Right kidney (tissue), 9 donors: ENCODE measurements at places on chromosomes 12 and 14.

DNA sequence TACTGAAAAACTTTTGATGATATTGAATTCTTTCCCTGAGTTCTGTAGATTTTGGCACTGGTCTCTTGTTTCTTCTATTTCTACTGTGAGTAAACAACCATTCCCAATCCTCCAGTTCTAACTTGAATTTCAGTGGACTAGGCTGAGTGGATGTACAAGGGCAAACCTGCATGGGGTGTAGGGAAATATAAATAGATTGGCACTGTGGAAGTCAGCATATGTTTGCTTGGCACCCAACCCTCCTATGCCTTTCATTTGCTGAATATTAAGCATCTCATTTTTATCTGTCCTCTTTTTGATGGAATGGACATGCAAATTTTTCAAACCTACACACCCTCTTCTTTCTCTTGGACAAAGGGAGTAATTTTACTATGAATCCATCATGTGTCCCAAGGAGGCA is 828.3 kb downstream of the DIO2 start:
- DNase-seq: no peak

DNA sequence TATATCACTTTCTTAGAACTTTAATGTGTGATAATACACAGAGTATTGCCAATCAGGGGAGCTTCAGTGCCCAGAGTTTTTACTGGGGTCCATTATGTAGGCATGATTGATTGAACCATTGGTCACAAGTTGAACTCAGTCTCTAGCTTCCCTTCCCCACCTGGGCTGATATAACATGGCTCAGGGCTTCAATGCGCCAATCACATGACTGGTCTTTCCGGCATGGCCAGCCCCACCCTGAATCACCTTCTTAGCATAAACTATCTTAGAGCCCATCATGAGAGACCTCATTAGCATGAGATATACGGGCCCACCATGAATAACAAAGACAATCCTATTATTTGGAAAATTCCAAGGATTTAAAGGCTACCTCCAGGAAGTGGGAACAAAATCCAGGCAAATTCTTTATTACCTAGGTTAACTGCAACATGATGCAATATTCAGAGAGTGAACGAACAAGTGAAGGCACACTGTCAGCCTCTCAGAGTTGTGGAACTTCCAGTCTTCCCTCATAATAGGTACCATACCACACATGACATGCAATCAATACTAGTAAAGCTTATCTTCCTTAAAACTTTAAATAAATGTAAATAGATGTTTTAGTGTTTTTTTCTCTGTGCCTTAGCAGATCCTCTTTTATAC is 3.2 kb upstream of the CLEC4A start:
- DNase-seq: no peak

GRCh38 chr12:27821259-27821973 is 41.4 kb upstream of the MANSC4 start:
- peak; percentile 55 for DNase-seq

- DNase-seq: no peak
Observed at GRCh38 chr12:13383379-13383778, 186.9 kb downstream of the EMP1 start.

DNA sequence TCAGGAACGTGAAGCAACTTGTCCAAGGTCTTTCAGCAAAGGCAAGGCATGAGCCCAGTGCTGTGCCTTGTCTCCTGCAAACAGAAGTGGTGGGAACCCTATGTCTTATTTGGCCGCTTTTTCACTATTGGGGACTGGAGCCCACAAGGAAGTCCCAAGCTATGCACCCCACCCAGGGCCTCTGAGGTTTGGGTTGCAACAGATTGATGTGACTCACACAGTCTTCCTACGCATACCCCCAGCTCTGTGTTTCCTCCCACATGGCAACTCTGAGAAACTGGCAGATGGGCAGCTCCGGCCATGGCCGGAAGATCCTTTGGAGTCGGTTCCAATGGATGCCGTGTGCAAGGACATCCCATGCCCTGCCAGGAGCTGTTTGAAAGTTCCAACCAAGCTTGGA is 28.3 kb upstream of the CMKLR1 start:
- no peak for DNase-seq

DNA sequence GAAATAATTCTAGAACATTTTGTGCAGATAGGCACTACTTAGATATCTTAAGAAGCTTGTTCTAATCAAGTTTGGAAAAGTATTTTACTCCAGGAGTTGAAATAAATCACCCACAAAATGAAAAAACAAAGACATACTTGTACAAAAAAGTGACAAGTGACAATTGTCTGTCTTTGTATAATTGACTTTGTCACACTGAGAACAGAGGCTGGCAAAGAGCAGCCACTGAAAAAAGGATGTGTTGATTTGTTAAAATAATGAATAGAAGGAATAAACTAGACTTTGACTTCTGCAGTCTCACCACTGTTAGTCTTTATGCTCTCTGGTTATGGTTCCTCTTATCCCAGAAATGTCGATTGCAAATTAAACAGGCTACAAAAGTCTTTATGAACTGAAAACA is 77.6 kb downstream of the PTPRR start:
- DNase-seq: no peak

DNA sequence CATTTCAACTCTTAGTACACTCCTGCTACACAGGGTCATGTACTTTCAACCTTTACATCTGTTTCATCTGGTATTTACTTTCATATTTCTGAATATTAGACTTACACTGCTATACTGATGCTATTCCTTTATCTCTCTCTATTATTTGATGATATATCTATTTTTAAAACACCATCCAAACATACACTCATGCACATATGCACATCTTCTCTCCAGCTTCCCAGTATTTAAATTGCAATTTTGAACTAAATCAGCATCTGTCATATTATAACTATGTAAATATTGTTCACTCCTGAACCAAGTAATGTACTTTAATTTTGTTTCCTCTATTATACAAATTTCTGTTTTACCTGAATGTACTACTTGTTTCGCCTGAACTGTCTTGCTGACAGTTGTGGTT is 293.6 kb upstream of the FLRT2 start:
- DNase-seq: no peak

DNA sequence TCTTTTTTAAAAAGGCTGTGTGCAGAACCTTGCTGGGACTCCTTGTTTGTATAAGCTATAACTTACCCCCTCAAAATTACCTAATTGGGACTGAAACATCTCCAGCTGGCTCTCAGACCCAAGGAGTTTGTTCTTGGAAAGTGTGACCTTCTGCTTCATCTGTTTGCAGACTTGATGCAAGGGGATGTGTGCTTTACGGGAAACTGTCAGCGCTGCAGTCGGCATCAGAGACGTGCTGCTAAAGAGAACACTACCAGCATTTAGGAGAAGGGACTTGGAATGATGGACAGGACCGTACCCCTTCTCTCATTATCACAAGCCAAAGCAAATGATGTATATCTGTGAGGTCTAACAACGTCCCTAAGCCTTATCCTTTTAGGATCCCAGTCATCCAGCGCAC is 174.2 kb upstream of the PARP11 start:
- no peak for DNase-seq

DNA sequence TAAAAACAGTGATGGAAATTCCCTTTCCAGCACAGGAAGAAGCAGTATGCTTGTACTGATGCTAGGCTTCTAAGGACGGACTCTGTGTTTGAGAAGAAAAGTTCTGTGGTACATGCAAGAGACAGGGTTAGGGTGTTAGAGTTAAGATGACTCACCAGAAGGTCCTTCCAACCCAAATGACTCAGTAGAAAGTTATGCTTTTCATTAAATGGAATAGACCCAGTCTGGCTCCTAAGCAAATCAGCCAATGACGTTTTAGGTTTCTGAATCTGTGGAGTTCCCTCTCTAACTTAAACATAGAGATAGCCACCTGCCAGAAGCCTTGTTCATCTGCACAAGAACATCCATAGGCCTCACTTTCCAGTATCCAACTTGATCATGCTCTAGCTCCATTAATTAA is 5.7 kb downstream of the PTHLH start:
- no peak for DNase-seq

- peak; percentile 29 for DNase-seq
Observed at GRCh38 chr14:80212023-80212397, 706 bp upstream of the DIO2 start.

- no peak for DNase-seq
Observed at GRCh38 chr14:89129570-89129969, 287.5 kb downstream of the FOXN3 start.

DNA sequence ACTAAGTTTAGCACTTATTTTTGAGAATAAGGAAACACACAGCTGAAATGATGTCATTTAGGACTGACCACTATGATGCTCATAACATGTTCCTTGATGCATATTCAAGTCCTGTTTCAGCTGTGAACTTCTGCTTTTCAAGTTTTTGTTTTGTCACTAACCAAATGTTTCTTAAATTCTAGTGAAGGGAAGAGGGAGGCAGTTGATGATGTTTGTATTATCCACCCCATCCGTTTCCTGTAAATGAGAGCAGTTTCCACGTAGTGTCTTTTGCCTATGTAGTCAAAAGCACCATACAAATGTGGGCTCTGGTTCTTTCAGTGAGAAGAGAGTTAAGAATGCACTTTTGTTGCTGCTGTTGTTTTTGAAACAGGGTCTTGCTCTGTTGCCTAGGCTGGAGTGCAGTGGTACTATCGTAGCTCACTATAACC is 491.8 kb downstream of the PCNX1 start:
- DNase-seq: no peak

DNA sequence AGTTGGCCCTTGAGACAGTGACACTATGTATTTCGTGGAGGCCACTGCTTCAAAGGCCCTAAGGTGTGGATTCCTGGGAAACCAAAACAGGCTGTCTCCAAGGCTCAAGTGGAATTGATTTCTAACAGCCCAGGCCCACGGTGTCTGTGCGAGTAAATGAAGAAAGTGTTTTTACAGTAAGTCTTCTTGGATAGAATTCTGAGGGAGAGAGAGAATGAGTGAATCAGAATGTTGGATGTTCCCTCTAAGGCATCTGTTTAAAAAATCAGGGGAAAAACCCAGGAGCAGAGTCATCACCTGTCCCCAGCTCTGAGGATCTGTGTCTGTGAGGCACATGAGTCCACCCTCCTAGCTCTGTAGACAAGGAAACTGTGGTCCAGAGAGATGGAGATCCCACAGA is 22.3 kb upstream of the BDKRB1 start:
- DNase-seq: no peak

- DNase-seq: no peak
Observed at GRCh38 chr12:4665236-4665635, 16.3 kb downstream of the NDUFA9 start.

DNA sequence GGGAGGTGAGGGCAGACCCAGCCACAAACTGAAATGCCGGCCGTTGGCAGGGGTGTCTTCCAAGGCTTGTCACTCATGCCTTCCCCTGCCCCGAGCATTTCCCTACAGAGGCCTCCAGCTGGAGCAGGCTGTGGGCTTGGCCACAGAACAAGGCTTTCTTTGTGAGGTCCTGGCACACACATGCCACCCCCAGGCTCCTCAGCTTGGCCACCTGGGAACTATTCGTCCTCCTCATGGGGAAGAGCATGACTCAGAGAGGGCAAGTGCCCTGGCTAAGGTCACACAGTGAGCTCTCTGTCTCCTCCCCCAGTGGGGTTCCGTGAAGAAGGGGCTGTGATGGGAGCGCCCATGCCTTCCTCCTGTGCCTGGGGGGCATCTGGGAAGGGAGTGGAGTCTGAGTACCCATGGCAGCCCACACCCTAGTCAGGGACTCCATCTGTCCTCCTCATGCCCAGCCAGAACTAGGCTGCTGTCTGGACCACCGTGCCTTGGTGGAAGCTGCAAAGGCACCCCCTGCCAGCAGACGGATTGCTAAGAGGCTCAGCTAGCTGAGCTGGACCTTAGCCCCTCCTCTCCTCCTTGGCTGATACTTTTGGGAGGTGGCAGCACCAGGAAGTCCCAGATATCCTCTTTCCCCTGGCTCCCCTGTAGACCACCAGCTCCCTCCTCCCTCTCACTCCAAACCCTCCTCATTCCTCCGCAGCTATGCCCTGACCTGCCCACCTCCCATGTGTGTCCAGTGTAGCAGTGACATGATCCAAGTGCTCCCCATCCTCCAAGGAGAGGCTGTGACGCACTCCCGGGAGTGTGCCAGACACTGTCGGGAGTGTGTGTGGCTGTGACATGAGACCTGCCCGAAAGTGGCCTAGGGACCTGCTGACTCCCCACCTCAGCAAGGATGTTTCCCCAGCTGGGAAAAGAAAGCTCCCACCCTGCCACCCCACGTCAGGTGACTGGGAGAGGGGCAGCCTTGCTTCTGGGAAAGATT is 21.4 kb downstream of the ABCB9 start:
- DNase-seq: no peak

DNA sequence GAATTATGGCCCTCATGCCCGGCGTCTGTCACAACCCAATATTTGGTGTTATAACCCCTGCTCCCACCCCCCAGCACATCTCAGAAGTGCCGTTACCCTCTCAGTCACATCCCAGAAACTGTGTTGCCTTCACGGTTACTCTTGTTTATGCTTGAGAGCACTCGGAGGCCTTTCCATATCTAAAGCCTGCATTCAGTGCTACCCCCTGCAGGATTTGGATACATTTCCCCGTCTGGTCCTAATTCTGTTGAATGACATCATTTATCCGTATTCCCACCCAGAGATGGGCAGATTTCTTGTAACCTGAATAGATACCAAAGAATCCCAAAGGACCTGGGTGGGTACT is 19.1 kb upstream of the FOS start:
- no peak for DNase-seq

DNA sequence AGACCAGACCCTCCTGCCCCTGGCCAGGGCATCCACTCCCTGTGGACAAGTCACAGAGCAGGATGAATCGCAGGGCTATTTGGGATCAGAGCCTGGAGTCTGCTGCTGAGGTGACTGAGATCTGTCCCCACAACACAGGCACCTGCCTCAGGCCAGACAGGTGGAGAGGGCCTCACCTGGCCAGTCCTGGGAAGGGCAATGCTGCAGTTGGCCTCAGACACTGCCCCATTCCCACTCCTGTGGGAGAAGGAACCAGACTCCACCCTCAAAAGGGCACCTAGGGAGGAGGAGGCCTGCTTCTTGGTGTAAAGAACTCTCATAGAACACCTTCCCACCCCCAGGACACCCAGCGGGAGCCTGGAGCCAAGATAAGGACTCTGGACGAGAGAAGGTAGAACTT is 48.3 kb upstream of the PLEKHG6 start:
- no peak for DNase-seq
